ENCODE measurements at places on chromosomes 2 and 18.

- no peak for DNase-seq
These were observed 263.9 kb downstream of the LTBP1 start for GRCh38 chr2:33210626-33211025.

DNA sequence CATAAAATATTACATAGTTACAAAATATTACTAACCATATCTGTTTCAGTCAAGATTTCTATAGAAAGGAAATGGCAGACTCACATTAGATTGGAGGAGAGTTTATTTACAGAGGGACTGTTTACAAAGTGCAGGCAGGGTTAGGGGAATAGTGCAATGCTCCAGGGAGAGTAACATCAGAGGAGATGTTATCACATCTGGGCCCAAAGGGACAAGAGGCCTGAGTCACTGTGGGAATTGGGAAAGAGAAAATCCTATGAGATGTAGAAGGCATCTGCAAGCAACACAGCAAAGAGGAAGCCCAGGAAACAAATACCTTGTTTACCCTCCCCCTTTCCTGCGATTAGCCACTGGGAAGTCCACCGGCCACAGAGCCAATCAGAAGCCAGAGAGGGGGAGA lies 227.3 kb upstream of the TANK start:
- DNase-seq, result no peak

- DNase-seq, result no peak
These were observed at the start of gene TTL for GRCh38 chr2:112481528-112482233. TSS of gene TTL (plus strand) at chr2:112482156. CDS start at chr2:112482345, 189 bp downstream.

DNA sequence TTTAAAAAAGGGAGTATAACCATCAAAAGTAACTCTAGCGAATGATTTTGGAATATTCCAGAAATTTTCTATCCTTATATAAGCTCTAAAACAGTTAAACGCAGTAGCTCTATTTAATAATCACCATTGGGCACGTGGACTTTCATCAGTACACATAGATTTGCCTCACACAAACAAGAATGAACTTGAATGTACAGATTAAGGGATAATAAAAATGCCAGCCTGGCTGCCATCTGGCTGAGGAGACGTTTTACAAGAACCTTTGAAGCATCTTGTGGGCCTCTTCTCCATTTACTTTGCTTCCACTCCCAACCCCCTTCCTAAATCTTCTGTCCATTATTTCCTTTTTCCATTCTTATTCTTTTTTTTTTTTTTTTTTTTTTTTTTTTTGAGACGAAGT lies 47.2 kb downstream of the AGAP1 start:
- DNase-seq, result no peak

- no peak for DNase-seq
These were observed 3.0 kb upstream of the CEP68 start for GRCh38 chr2:65053199-65053598.

DNA sequence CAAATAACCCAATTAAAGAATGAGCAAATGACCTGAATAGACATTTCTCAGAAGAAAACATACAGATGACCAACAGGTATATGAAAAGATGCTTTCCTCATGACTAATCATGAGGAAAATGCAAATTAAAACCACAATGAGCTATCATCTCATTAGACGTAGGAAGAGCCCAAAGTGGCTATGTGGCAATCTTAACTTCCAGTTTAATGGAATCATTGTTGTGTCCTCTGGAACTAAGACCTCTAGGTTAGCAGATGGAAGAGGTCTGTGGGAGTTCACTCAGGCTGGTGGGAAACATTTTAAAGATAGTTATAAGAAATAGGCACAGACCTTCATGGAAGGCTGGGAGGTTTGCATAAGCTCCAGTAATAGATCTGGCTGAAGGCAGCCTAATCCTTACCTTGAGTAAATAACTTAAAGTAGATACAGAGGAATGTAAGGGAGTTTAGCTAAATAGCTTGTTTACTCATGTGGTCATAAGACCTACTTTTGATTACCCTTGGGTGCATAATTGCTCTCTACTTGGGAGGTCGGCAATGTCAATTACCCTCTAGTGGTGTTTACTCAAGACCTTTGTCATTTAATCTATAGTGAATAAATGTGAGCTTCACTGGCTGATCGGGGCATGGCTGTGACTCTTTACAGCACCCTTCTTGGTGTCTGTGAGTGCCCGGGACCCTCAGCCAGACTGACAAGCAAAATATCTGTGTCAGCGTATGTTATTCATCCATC lies 119.0 kb downstream of the GULP1 start:
- DNase-seq, result no peak

DNA sequence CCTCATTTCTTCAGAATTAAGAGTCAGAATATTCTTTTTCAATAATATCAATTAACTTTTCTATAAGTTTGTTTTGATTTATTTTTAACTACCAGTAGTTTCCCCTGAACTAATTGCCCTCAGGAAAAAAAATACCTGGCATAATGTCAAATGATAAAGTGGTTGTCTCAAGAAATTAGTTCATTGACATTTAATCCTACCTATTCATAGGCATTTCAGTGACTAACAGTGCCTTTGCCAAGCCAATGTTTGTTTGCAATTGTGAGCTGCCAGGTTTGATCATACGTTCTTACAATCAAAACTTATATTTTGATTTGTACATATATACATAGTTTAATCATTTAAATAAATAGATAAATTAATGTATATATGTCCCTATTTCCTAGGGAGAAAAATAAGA lies 267.3 kb upstream of the MC4R start:
- DNase-seq, result no peak

DNA sequence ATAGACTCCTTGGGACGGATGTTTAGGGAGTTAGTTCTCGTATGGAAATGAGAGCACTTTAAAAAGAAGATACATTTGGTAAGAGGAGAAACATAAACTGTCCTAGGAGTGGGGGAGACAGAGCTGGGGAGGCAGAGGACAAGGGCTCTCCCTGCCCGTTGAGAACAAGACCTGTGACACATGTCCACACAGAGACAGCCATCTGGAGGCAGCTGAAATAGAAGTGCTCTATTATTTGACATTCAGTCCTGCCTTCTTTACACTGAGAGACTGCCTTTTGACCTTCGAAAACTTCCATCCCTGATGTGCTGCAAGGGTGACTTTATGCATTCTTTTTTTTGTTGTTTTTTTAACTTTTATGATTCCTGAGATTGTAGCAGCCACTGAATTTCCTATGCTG lies 150.1 kb downstream of the UXS1 start:
- DNase-seq, result no peak

DNA sequence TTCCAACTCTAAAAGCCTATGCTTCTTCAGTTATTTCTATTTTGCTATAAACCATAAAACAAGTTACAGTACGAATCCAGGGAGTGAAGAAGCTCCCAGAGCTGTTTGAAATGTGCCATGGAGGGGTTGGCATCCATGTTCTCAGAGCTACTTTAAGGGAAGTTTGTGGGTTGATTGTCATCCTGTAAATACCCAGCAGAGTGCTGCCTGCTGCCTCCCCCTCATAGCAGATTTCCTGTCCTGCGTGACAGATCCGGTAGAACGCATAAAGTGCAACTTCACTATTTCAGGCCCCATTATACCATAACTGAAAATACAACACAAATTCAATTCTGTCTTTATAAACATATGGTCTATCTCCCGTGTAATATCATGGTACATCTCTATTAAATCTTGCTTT lies 114.4 kb downstream of the CTNNA2 start:
- DNase-seq, result no peak

DNA sequence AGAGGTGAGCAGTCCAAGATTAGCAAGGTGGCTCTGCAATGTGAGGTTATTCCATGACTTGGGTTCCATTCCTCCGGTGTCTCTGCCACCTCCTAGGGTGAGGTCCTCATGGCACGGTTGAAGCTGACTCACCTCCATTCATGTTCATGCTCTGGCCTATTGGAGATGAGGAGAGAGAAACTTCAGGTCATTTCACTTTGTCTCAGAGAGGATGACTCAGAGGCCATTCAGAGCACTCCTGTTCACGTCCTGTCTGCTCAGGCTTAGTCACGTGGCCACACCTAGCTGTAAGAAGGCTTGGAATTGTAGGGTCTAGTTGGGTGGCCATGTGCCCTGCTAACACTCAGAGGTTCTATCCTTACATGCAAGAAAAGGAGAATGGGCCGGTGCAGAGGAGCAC lies 67.5 kb upstream of the MBOAT2 start:
- no peak for DNase-seq

DNA sequence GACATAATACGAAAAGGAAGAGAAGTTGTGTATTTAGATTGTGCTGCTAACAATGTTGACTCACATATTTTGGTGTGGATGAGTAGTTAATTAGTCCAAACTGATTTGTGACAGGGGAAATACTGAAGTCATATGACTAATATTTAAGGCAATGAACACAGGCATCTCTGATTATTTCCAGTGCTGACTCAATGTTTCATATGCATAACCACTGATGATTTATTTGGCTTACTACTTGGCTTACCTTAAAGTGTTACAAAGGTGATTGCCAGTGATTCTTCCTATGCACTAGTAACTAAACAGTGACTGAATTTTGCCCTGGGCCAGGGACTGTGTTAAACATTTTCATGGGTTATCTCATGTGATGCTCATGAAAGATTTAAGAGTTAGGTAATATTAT lies 722.6 kb downstream of the METTL4 start:
- no peak for DNase-seq

- peak; percentile 36 for DNase-seq
These were observed 27.2 kb upstream of the BBS5 start for GRCh38 chr2:169452080-169452479.

GRCh38 chr2:3321825-3322224 lies 55.8 kb downstream of the EIPR1 start:
- no peak for DNase-seq

- DNase-seq, result no peak
These were observed 15.8 kb downstream of the TRAF3IP1 start for GRCh38 chr2:238336151-238336550.

- DNase-seq, result peak; percentile 65
These were observed 246.3 kb upstream of the MYT1L start for GRCh38 chr2:2577407-2577831.

GRCh38 chr2:125581557-125581956 lies 1074.4 kb upstream of the GYPC start:
- DNase-seq, result no peak

DNA sequence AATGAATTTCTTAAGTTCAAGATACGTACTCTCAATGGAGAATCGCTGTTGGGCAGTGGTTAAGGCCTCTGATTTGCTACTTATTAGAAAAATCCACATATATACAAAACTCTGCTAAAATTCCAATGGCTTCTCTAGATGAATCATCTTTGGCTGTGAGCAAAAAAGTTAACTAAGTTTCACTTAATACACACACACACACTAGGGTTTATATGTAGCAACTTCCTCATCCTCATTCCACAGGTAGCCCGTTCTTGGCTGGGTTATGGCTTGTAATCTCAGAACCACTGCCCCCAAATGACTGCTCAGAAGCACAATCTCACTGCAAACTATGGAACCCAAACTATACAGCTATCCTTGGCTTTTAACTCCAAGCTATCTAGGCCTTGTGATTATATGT lies 99.7 kb downstream of the SMAD2 start:
- no peak for DNase-seq

GRCh38 chr2:23486684-23487075 lies 101.7 kb downstream of the KLHL29 start:
- no peak for DNase-seq

DNA sequence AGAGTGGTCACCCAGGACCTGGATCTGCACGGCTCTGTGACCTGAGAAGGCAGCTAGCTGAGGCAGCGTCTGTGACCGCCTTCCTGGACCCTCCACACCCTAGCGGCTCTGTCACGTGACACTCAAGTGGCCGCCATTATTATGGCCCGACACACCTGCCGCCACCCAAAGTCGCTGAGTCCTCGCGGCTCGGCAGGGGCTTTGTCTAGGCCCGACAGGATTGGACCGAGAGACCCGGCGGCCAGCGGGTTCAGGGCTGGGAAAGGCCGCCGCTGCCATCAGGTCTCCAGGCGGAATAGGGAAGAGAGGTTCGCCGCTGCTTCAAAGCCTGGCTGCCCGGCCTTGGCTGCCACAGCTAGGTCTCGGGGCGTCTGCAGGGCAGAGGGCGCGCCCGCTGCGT lies 1162.5 kb upstream of the LRRTM1 start:
- DNase-seq, result no peak

- DNase-seq, result no peak
These were observed 535.6 kb upstream of the FSIP2 start for GRCh38 chr2:185202945-185203528.

- DNase-seq, result no peak
These were observed 26.7 kb upstream of the ALLC start for GRCh38 chr2:3631161-3631850.

GRCh38 chr2:189178726-189179569 lies 613 bp downstream of the COL5A2 start:
- no peak for DNase-seq

DNA sequence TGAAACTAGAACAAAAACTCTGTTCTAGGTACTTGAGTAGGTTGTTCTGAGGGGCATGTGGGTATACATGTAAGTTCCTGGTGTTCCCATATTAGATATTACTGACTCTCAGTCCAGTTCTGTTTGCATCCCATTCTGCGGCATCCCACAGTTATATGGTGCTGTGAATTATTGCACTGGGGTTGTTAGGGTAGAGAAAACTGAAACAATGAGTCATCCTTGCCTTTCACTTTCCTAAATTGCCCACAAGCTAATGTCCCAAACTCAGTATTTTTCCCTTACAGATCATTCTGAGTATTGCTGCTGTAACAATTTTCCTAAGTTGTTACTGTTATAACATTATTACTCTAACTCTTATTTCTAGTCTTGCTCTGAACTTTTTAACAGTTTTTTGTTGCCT lies 3.0 kb downstream of the WDR75 start:
- no peak for DNase-seq

GRCh38 chr2:62144689-62145477 lies 51.0 kb upstream of the B3GNT2 start:
- DNase-seq, result no peak

DNA sequence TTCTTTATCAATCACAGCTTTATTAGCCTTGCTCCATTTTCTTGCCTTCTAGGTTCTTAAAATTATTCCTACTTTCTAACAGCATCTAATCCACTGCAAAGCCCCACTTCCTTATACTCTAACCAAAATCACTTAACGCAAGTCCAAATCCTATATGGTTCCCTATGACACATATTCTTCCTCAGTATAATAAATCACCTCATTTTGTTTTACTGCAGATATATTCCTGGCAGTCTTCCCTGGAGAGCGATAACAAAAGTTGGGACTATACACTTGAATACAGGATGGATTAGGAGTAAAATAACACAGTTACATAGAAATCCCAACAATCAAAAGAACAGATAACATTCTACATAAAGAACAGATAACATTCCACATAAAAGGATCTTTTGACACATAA lies 144.8 kb downstream of the ATAD2B start:
- DNase-seq, result no peak

GRCh38 chr18:75247611-75248421 lies 37.2 kb downstream of the TSHZ1 start:
- no peak for DNase-seq

Measured in NCI-H446 treated with DMSO at 0.1 percent for 48 hours (cell line).